Dermis microvascular lymphatic vessel endothelial cell (primary cell): ENCODE measurements at places on chromosomes 1 and 21. TPM values are rescaled to one million over a fixed set of nuclear protein-coding genes. Genes with fewer than 3 reads are reported as not detected.

The FLG2 gene
- not detected in 2 replicates for total RNA-seq

The IGFN1 gene
- total RNA-seq, result not detected in 2 replicates

The PTAFR gene
- 0.13 TPM in 2 replicates for total RNA-seq

The KRTAP22-2 gene
- not detected in 2 replicates for total RNA-seq

The NCAM2 gene
- 0.13 and 0.38 TPM in 2 replicates for total RNA-seq

The TMEM269 gene
- under 0.01 TPM in 1 of 2 replicates, not detected in the other for total RNA-seq

The IL20 gene
- not detected in 2 replicates for total RNA-seq

The PTTG1IP gene
- total RNA-seq, result 256 and 343 TPM in 2 replicates

The OR14K1 gene
- total RNA-seq, result not detected in 2 replicates

The TMEM82 gene
- 0.13 TPM in 1 of 2 replicates, not detected in the other for total RNA-seq
